ENCODE measurements at places on chromosomes 3 and 15.

GRCh38 chr15:22949074-22949547 lies 31.1 kb downstream of the CYFIP1 start:
- DNase-seq = no peak

GRCh38 chr3:170050753-170051152 lies 13.0 kb downstream of the GPR160 start:
- DNase-seq = no peak

- DNase-seq = peak; percentile 55
Observed at GRCh38 chr15:74438721-74439316, 5.1 kb upstream of the SEMA7A start.

DNA sequence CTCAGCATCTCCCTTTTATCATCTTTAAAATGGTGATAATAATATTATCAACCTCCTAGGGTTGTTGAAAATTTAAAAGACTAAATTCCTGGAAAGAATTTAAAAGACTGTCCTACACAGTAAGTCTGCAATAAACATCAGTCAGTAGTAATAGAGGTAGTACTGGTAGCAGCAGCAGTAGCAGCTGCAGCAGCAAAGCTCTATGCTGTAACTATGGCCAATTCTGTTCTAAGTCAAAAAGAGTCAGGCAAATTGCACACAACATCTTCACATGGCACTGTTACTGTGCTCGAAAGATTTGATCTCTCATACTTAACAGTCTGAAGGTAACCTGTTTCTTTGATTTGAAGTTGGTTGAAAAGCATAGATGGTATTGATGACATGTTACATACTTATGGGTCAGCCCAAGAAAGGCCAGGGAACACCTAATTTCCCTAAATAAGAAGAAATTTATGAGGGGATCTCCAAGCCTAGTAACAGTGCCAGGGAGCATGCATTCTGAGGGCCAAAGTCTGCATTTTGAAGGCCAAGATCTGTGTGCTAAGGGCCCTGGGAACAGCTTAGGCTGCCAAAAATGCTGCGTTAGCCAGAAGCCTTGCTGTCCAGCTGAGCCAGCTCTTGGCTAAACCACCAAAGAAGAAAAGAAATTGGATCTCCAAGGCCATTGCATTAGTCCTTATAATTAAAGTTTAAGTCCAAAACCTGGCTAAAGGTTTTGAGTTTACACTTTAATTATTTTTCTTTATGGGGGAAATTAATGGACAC lies 68.2 kb downstream of the SIDT1 start:
- DNase-seq = no peak

- DNase-seq = no peak
Observed at GRCh38 chr15:101490408-101490891, 943 bp upstream of the PCSK6 start.

- no peak for DNase-seq
Observed at GRCh38 chr15:94930960-94931359, 699.6 kb downstream of the MCTP2 start.

GRCh38 chr15:41284427-41285177 lies 47.8 kb downstream of the OIP5 start:
- no peak for DNase-seq
